ENCODE measurements at places on chromosomes 5 and 9.

DNA sequence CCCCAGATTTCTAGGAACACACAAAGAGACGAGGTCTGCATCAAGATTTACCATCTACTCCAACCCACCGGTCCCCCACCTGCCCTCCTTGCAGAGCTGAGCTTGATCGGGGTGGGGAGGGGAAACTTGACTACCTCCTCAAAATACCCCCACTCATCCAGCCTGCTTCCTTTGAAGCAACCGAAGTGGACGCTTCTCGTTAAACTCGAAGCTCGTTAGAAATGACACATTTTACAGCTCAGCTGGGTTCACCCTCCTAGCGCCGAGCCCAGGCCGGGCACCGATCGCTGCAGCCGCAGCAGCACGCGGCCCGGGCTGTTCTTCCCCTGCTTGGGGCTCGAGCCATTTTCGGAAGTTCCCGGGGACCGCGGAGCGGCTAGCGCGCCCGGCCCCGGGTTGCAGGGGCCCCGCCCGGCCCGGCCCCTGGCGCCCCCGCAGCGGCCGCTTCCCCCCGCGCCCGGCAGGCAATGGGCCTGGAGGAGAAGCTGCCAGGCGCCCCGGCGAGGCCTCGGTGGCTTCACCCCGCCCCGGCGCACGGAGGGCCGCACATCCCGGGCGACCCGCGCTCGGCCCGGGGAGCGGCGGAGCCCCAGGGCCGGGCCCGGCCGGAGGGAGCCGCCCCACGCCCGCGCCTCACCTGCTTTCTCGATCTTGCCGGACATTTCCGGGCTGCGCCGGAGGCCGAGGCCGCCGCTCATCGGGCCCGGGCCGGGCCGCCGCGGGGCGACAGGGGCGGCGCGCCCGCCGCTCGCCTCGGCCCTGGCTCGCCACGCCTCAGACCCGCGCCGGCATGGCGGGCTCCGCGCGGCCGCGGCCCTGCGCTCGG lies 530 bp downstream of the RAPGEF1 start:
- no peak for DNase-seq

- DNase-seq = no peak
These were observed 4.1 kb downstream of the NOTCH1 start for GRCh38 chr9:136541709-136542108.

DNA sequence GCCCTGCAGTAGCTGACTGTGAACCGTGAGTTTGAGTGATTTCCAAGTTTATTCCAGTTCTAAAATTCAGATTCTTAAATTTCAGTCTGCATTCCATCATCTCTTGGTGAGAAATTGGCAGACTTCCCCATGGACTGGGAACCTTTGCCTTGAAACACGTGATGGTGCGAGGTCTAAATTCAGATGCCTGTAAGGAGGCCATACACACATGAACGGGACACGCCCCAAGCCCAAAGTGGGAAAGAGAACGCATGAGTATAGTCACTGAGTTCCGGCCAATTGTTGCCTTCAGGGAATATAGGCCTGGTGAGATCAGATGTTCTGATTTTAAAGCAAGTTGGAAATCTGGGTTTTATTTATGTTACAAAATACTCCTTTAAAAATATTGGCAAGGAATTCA lies 1084.4 kb upstream of the WWC1 start:
- DNase-seq = no peak

DNA sequence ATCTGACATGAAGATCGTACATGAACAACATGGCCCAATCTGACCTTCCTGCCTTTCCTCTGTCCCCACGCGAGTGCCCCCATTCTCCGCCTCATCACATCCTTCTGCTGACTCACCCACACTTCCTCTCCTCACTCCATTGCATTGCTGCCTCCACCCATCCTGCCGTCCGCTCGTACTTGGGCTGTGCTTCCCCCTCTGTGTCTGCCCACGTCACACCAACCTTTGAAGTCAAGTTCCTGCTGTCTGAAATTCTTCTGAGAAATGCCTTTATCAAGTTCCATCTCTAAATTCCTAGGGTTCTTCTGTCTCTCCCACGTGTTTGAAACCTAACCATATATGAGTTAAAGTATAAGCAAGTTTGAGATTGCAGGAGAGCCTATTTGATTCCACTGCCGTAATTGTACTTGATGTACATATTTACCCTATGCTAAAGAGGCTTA lies 18.0 kb upstream of the STARD4 start:
- DNase-seq = no peak

GRCh38 chr5:160293901-160294561 lies 18.3 kb downstream of the CCNJL start:
- no peak for DNase-seq

DNA sequence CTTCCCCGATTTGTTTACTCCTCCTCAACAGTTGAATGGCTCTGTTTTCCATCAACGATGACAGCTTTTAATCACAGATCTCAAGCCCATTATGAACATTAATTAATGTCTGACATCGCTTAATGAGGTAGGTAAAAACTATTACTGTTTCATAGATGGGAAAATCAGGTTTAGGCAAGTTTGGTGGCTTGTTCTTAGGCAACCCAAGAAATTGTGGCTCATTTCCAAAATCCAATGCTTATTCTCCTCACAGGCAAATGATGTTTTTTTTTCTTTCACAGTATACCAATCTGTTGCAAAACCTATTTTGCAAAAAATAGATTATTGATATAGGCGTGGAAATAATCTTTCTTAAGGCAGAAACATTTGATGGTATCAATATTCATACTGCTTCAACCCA lies 70.8 kb upstream of the CHD1 start:
- DNase-seq = no peak

GRCh38 chr5:150660108-150660831 lies 781 bp upstream of the MYOZ3 start:
- no peak for DNase-seq

DNA sequence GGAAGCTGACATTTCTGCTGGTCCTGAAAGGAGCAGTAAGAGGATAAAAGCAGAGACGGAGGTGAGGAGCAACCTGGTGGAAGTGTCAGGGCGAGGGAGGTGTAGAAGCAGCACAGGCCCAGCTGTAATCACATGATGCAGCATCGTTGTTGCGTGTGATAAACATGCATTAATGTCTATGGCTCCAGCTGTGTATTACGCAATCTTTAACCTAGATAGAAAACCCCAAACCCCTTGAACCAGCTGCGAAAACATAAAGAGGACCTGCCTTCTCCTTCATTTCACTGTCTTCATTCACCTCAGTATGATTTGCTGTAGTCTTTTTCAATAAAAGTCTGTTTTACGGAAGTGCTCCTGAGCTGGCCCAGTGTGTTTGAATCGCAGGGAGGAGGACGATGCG lies 162.9 kb downstream of the NTRK2 start:
- no peak for DNase-seq

DNA sequence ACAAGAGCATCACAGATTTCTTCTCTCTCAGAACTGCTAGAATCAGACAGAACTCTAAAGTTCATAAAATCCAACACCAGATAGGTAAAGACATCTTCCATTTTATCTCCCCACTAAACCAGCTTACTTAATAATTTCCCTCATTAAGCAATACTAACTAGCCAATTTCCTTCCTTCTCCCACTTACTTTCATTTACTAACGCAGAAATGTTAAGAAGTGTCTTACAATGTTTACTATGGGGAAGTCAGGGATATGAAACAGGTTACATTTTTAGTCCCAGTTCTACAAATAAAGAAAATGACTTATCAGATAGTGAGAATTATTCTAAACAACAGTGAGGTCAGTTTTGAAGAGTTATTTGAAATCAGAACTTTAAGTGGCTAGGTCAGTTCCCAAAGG lies 236.5 kb downstream of the FBXL17 start:
- DNase-seq = no peak

DNA sequence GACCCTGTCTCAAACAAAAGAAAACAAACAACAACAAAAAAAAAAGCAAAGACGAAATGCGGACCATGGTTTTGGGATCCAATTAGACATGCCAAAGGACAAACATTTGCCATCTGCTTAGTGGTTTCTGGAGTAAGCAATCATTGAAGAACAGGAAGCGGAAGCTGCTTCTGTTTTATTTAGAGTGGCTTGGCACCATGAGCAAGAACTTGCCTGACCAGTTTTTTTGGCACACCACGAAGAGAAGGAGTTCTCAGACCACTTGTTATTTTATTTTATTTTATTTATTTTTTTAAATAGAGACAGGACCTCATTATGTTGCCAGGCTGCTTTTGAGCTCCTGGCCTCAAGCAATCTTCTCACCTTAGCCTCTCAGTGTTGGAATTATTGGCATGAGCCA lies 17.0 kb downstream of the BTF3 start:
- DNase-seq = no peak

DNA sequence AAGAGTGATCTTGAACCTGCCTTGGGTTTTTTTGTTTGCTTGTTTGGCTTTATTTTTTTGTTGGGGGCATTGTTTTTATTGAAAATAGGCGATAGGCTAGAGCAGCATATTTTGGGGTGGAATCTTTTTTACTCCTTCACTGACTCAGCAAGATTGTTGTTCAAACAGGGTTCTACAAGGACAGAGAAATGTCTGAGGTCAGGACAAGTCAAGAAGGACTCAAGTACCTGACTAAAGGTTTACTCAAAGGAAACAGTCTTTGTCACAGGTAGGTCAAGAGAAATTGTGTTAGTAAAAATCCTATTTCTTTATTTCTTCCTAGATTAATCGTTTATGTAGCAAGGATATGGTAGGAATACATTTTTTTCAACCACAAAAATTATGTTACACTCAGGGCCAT lies 1564.0 kb upstream of the CDH9 start:
- DNase-seq = no peak

GRCh38 chr5:37133939-37134338 lies 115.2 kb downstream of the CPLANE1 start:
- DNase-seq = no peak

DNA sequence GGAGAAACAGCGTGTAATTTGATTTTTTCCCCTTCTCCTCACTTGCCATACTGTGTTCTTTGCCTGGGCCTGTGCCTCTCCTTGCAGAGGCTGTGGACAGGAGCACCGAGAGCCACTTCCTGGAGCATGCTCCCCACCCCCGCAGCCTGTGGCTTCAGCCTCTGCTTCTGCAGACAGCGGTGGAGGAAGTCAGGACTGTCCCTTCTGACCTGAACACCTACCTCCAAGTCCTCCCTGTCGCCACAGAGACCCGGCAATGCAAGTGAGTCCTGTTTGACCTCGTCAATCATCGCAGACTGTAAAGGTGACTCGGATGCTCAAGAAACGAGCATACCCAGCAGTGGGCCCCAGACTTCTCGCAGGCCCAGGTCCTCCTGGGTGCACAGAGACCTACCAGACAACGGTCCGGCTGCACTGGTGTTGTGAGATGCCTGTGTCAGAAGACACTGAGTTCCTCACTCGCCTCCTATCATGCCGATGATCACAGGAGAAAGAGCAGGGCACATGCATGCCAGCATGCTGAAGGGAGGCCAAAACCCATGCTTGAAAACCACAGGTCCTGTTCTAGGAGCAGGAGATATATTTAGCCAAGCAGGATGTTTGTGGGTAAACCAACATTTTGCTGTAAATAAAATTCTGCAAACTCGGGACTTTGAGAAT lies 198.8 kb downstream of the AUH start:
- DNase-seq = no peak

GRCh38 chr9:4192450-4192849 lies 107.4 kb downstream of the GLIS3 start:
- DNase-seq = no peak

- DNase-seq = no peak
These were observed 143.1 kb downstream of the FSTL4 start for GRCh38 chr5:133469252-133469651.

GRCh38 chr5:107949688-107950341 lies 279.1 kb upstream of the EFNA5 start:
- no peak for DNase-seq

DNA sequence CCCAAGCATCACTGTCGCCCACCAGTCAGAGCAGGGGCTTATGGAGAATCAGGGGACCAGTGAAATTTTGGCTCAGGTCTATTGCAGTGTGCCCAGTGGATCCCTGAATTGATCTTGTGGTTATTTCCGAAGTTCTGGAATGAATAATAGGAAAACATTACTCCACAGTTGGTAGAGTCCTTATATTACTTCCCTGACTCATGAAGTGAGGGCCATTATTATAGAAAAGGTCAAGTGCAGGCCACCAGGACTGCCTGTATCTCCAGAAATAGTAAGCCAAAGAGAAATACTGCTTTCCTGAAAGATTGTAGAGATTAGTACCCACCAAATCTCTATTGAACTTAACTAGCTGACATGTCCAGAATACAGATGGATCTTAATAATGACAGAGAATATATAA lies 335.0 kb downstream of the NPR3 start:
- no peak for DNase-seq

DNA sequence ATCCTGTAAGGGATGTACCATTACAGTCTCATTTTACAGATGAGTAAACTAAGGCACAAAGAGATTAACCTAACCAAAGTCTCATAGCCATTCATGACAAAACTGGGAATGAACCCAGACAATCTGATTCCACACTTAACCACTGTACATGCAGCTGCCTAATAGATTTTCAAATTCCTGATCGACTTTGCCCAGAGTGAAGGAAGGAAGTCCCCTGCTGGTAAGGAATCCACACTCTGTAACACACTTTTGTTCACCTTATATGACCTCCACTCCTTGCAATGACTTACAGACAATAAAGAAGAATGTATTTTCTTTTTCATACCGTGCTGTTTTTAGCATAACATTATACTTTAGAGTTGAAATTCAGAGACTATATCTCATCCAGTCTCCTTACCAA lies 31.3 kb upstream of the PLPP6 start:
- no peak for DNase-seq

GRCh38 chr5:178624631-178625546 lies 2.0 kb downstream of the CLK4 start:
- no peak for DNase-seq

GRCh38 chr9:131839281-131840084 lies 99.6 kb upstream of the RAPGEF1 start:
- DNase-seq = no peak

DNA sequence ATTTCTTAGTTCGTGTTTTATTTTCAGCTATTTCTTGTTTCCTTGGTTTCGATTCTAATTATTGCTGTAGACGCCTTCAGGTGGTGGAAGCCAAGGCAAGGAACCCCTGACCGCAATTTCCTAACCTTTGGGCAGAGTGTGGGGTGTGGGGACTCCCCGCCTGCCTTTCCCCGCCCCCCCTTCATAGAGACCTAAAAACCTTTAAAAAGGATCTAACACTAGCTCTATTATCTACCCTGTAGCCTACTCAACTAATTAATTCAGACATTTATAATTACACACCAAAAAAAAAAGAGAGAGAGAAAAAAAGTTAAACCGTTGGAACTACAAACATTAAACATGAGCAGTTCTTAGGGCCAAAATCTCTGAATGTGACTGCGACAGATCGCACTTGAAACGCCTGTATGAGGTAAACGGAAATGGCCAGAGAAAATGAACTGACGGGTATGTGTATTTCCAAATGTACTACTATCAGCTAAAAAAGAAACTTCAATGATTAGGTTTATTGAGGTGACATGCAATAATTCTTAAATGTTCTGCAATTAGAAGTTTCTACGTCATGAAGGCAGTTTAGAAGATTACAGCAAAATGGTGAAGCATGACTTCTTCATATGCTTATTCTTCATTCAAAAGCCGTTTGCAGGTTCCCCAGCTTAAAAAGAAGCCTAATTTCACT lies 19.0 kb upstream of the FER start:
- DNase-seq = no peak

GRCh38 chr5:14849516-14850294 lies 21.9 kb downstream of the ANKH start:
- no peak for DNase-seq

GRCh38 chr9:6068983-6069382 lies 53.6 kb upstream of the RANBP6 start:
- no peak for DNase-seq
